Vein endothelial cell (primary cell): ENCODE measurements at places on chromosomes 13 and 19. TPM values are rescaled to one million over a fixed set of nuclear protein-coding genes. Genes with fewer than 3 reads are reported as not detected.

SPRED3 gene
- 7.0 and 9.1 TPM in 2 replicates for total RNA-seq

PLPP2 gene
- total RNA-seq: 38.2 and 40.0 TPM in 2 replicates

KIR2DL3 gene
- not detected in 2 replicates for total RNA-seq

F7 gene
- total RNA-seq: not detected in 2 replicates

ELSPBP1 gene
- total RNA-seq: not detected in 2 replicates

PDS5B gene
- 31.0 and 37.1 TPM in 2 replicates for total RNA-seq

COMP gene
- not detected in 2 replicates for total RNA-seq

NAPSA gene
- under 0.01 TPM in 2 replicates for total RNA-seq

ZNF540 gene
- 0.19 and 0.33 TPM in 2 replicates for total RNA-seq

TPT1 gene
- 2,405 and 2,847 TPM in 2 replicates for total RNA-seq

SMIM24 gene
- total RNA-seq: 0.33 TPM in 1 of 2 replicates, not detected in the other

FFAR2 gene
- not detected in 2 replicates for total RNA-seq

CGB8 gene
- total RNA-seq: not detected in 2 replicates

RAB4B gene
- total RNA-seq: 14.6 and 19.6 TPM in 2 replicates

ZSCAN4 gene
- under 0.01 and 0.10 TPM in 2 replicates for total RNA-seq

F2RL3 gene
- total RNA-seq: 4.6 and 4.9 TPM in 2 replicates

CLDND2 gene
- not detected in 2 replicates for total RNA-seq

GPC5 gene
- total RNA-seq: 0.19 and 2.9 TPM in 2 replicates

OR10H1 gene
- not detected in 2 replicates for total RNA-seq

ZNF570 gene
- total RNA-seq: 6.2 and 7.5 TPM in 2 replicates

PEG3 gene
- 0.33 and 2.6 TPM in 2 replicates for total RNA-seq

TMEM150B gene
- total RNA-seq: not detected in 2 replicates

NCR1 gene
- total RNA-seq: not detected in 2 replicates

PTGIR gene
- 0.10 and 0.98 TPM in 2 replicates for total RNA-seq

ADGRE2 gene
- not detected in 2 replicates for total RNA-seq

KCNJ14 gene
- total RNA-seq: 0.33 and 0.76 TPM in 2 replicates

GJB2 gene
- total RNA-seq: not detected in 2 replicates
